ENCODE measurements at places on chromosomes 6 and 20.

DNA sequence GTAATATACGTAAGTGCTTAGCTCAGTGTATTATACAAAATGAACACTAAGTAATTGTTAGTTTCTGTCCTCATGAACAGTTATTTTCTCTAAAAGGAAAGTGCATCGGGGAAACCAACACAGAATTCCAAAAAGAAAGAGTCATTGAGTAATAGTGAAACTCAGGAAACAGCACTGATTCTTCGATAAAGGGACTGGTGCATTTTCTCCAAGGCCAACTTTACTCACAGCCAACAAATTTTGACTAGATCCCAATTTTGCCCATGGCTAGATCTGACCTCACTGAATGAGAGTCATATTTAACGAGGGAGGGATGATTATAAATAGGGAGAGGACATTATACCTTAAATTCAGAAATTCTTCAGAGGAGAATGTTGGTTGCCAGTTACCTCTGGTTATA lies 390.9 kb upstream of the NRSN1 start:
- no peak for DNase-seq

- no peak for DNase-seq
Observed at GRCh38 chr6:122696079-122696478, 83.4 kb upstream of the FABP7 start.

DNA sequence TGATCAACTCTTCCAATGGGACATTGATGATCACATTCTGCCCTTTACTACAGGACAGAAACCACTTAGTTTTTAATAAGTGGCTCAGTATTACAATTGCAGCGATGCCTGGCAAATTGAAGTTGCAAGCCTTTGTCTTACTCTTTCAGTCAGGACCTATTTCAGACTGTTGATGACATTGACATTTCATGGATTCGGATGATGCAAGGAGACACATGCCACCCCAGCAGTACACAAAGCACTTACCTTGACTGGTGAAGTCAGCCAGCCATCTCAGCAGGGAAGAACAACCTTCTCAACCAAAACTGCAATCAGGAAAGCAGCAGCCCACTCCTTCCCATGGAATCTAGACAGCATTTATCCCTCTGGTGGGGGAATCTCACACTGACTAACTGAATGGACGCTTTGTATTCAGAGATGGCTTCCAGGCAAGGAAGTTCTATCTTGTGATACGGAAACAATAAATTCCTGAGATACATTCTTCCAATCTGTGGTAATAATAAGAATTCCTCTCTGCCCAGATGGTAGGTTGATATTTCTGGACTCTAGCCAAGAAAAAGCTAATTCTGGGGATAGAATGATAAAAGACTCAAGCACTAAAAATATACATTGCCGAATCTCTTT lies 24.8 kb downstream of the NFYA start:
- no peak for DNase-seq

DNA sequence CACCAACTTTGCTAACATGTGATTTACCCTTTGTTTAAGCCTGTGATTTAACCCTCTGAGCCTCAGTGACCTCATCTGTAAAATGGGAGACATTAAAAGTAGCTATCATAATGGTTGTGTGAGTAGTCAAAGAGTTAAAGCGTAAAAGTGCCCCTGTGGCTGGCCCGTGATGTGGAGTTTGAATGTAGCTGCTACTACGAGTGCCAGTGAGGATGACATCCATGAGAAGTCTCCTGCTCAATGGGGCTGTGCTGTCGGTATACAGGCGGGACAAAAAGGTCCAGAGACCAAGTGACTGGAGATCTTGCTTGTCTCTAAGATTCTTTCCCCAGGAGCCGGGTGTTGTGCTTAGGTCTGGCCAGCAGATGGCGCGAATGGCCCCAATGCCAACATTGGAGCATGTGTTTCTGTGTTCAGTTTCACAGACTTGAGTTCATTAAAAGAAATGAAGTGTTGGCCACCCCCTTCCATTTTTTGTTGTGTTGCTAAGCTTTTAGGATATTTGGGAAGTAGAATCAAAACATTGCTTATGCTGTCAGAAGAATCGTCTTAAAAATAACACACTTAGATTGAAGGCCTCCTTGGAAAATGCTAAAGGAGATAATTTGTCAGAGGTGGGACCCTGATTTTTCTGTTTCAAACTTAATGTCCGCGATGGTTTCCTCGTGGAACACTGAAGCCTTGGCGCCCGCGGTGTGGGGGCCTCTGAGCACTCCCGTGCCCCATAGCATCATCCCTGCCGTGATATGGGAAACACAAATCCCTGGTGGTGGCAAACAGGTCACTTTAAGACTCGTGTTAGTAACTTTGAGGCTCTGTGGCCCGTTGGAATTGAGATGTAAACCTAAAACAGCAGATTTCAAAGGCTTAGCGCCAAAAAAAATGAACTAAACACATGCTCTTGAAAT lies 9.3 kb upstream of the RBM38 start:
- peak; percentile 91 for DNase-seq

DNA sequence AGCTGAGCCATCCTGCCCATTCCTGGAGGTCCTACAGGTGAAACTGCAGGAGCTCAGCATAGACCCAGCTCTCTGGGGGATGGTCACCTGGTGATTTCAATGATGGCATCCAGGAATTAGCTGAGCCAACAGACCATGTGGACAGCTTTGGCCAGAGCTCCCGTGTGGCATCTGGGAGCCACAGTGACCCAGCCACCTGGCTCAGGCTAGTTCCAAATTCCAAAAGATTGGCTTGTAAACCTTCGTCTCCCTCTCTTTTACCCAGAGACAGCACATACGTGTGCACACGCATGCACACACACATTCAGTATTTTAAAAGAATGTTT lies 44.0 kb downstream of the SIRPA start:
- DNase-seq = no peak

- no peak for DNase-seq
Observed at GRCh38 chr6:136544326-136544725, 5.9 kb downstream of the MAP7 start.

GRCh38 chr20:43167021-43167420 lies 22.7 kb downstream of the PTPRT start:
- no peak for DNase-seq

- DNase-seq = no peak
Observed at GRCh38 chr6:150183105-150183504, 40.3 kb downstream of the PPP1R14C start.

- peak; percentile 12 for DNase-seq
Observed at GRCh38 chr6:169850746-169851145, 99.3 kb downstream of the ERMARD start.

DNA sequence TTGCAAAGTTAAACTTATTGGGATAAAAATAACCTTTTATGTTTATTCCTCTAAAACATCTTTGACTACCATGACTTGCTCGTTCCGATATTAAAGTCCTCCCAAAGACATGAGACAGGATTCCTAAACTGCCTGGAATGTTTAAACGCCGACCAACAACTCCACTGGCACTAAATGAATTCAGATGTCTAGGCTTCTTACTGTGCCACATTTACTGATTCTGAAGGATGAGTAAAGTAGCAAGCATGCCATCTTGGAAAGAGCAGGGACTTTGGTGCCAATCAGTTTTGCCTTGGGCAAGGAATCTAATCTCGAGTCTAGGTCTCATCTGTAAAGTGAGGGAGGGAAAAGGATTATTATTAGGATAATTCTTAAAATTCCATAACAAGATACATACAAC lies 25.3 kb downstream of the MBOAT1 start:
- DNase-seq = no peak

GRCh38 chr6:14622085-14622484 lies 504.5 kb downstream of the CD83 start:
- DNase-seq = no peak

GRCh38 chr20:33407251-33407650 lies 5.9 kb upstream of the CDK5RAP1 start:
- no peak for DNase-seq

GRCh38 chr20:18091623-18092022 lies 33.9 kb upstream of the OVOL2 start:
- no peak for DNase-seq
